ENCODE measurements at places on chromosomes 12 and 14.

GRCh38 chr12:26304273-26304672, 108.9 kb downstream of the SSPN start:
- no peak for DNase-seq

DNA sequence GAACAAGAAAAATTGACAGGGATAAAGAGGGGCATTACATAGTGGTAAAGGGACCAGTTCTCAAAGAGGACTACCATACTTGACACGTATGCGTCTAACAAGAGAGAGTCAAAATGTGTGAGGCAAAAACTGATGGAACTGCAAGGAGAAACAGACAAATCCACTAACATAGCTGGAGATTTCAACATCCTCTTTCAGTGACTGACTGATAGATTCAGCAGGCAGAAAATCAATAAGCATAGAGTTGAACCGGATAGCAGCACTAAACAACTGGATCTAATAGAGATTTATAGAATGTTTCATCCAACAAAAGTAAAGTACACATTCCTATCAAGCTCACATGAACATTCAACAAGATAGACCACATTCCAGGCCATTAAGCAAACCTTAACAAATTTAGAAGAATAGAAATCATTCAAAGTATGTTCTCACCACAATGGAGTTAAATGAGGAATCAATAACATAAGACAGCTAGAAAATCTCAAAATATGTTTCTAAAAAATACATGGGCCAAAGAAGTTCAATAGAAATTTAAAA, 16.1 kb upstream of the CRACR2A start:
- no peak for DNase-seq

GRCh38 chr12:96112733-96113132, 77.3 kb upstream of the LTA4H start:
- no peak for DNase-seq

- DNase-seq, result no peak
These were observed 38.8 kb upstream of the ATP23 start for GRCh38 chr12:57902478-57902969.

- DNase-seq, result no peak
These were observed 57.9 kb upstream of the SLC38A2 start for GRCh38 chr12:46430340-46430948.
